NCI-H187 treated with DMSO at 0.1 percent for 48 hours (cell line): ENCODE measurements at places on chromosomes 16 and 17.

GRCh38 chr16:4372001-4372577 is 441 bp downstream of the VASN start:
- no peak for DNase-seq

GRCh38 chr16:82082543-82083244 is 47.6 kb downstream of the HSD17B2 start:
- no peak for DNase-seq

DNA sequence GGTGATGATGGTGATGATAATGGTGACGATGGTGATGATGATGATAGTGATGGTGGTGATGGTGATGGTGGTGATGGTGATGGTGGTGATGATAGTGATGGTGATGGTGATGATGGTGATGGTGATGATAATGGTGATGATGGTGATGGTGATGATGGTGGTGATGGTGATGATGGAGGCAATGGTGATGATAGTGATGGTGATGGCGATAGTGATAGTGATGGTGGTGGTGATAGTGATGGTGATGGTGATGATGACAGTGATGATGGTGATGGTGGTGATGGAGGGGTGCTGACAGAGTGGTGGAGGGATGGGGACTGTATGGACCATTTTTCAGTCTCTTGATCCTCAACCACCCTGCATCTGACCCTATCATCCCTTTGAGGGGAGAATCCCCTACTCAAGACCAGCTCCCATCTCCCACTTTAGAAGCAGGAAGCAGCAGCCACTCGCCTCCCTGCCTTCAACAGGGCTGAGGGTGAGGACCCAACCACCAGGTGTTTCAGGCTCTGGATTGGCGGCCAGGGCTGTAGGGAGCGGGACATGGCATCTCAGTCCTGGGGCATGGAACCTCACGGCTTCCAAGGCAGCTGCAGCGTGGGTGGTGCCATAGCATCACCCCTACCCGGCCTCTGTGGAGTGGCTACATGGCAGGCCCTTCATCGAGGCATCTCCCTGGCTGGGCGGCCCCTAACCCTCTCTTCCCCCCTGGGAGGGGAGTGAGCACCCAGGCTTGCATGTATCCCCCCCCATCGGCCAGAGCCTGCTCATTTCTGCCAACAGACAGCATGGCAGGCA is 4.5 kb downstream of the FSCN2 start:
- no peak for DNase-seq

GRCh38 chr16:73420244-73420643 is 372.3 kb upstream of the ZFHX3 start:
- no peak for DNase-seq

DNA sequence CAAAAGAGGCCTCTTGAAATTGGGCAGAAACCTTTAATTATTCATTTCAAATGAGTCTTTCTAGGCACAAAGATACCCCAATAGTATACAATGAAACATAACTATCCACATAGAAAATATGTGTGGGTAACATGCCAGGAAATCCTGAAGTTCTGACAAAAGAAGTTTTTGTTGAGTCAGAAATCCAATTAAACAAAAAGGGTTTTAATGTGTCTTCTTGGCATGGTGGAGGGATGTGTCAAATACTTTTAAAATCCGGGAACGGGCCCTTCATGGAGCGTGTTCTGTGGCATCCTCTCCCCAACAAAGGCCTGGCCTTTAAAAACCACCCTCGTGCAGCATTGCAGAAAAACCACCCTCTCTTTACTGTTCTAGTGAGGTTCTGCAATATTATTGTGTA is 14.2 kb downstream of the CDRT4 start:
- DNase-seq = no peak

DNA sequence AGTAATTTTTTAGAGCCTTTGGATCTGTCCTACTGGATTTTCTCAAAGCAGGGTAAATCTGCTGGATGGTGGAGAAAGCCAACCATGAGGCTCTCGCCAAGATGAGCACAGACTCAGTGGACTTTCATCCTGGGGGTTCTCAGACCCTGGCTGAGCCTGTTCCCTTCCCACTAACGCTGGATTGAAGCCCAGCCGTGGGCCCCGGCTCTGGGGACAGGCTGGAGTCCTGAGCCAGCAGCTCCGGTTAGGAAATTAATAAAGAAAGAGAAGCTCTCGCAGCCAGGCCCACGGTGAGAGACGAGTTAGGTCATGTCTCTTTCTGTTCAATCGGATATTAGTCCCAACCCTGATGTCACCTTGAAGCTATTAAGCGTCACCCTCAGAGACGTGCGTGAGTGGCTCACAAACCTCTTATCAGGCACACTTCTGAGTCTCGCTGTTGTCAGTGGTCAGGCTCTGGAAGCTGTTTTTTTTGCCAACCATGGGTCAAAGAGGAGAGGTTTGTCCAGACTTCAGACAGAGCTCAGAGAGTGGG is 27.1 kb downstream of the MEOX1 start:
- no peak for DNase-seq

GRCh38 chr17:82815790-82816305 is 24.0 kb downstream of the ZNF750 start:
- no peak for DNase-seq

- no peak for DNase-seq
Measured at GRCh38 chr16:74931445-74931844, 53.5 kb downstream of the WDR59 start.

GRCh38 chr17:35213412-35213940 is 19.3 kb upstream of the SLC35G3 start:
- DNase-seq = no peak

- no peak for DNase-seq
Measured at GRCh38 chr16:12210258-12210880, 233.8 kb downstream of the SNX29 start.

- DNase-seq = no peak
Measured at GRCh38 chr17:50630524-50631194, 4.0 kb upstream of the ABCC3 start.

DNA sequence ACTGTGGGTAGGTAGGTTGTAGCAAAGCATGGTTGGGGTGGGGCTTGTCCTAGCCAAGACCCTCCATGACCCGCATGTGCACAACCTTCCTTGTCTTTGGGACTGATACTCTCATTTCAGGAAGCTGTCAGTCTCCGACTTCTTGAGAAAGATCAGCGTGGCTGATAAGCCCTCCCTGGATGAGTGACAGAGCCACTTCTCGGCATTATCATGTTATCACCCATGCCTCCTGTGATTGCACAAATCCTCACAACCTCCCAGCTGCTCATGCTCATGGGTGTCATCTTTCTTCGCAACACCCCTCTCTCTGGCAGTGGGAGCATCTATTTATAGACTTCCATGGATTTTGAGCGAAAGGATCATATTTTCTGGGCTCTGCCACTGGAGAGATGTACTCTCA is 314.2 kb downstream of the FOXL1 start:
- DNase-seq = no peak

DNA sequence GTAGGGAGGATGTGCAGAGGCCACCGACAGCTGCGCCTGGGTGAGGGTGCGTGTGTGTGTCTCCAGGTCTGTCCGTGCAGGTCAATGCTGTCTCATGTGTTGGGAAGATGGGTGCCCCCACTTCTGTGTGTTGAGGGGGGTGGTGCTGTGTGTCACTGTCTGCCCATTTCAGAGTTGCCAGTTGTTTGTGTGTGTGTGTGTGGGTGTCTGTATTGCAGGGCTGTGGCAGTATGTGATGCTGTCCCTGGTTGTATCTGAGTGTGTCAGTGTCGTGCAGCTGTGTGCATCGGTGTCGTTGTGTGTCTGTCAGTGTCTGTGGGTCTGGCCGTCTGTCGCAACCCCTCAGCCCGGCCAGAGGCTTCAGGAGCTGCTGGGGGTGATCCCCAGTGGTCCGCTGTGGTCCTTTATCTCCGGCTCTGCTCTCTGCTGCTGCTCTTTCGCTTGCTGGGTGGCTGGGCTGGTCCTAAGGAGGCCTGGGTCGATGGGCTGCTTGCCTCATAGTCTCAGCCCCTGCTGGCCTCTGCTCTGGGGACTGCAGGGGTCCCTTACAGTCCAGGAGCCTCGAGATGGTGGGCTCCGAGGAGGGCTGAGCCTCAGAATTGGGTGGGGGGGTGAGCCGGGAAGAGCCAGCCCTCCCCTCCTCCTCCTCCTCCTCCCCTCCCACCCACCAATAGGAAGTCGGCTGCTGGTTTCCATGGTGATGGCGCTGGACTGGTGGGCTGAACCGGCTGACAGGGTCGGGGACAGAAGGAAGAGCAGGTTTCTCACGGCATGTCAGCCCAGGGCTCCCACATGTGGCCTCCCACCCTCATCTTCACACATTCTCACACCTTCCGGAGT is at the start of gene TSPOAP1:
TSS of gene TSPOAP1 (minus strand) at position 601 of the 840 bp plus-strand sequence. CDS start 875 bp downstream, outside the sequence.
- no peak for DNase-seq

- DNase-seq = no peak
Measured at GRCh38 chr16:17481736-17482135, 11.0 kb upstream of the XYLT1 start.
